ENCODE measurements at places on chromosomes 5 and 9. TPM values are rescaled to one million over a fixed set of nuclear protein-coding genes. Genes with fewer than 3 reads are reported as not detected.
A peak's percentile ranks its signal among the peaks of the same experiment; 100 is the strongest.

- DNase-seq = no peak
Observed at GRCh38 chr9:36129139-36129538, 7.4 kb upstream of the GLIPR2 start.

DNA sequence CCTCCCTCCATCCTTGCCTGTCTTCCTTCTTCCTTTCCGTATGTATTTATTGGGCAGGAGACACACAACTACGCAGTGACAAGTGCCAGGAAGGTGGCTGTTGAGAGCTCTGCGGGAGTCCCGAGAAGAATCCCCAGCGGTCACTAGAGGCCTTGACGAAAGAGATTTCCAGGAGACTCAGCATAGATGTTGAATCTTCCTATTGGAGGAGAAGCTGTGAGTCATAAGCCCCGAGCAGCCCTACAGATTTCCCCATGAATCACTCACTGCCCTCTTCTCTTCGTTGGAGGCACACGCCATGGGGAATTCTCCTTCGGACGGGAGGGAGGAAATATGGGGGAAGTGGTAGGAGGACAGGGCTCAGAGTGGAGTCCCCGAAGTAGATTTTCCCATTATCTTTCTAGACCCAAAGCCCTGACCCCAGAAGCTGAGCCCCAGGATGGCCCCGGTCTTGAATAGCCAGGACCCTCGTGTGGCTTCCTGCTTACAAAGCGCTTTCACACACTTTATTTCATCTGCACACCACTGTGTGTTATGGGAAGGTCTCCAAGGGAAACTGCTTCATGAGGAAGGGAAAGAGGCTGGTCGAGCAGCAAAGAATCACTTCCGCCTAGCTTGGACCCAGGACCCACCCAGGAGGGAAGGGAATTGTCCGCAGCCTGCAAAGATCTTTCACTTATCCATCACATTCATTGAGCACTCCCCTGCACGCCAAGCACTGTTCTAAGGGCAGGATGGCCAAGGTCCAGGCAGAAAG is 12.7 kb downstream of the DUSP1 start:
- DNase-seq = peak; percentile 86

DNA sequence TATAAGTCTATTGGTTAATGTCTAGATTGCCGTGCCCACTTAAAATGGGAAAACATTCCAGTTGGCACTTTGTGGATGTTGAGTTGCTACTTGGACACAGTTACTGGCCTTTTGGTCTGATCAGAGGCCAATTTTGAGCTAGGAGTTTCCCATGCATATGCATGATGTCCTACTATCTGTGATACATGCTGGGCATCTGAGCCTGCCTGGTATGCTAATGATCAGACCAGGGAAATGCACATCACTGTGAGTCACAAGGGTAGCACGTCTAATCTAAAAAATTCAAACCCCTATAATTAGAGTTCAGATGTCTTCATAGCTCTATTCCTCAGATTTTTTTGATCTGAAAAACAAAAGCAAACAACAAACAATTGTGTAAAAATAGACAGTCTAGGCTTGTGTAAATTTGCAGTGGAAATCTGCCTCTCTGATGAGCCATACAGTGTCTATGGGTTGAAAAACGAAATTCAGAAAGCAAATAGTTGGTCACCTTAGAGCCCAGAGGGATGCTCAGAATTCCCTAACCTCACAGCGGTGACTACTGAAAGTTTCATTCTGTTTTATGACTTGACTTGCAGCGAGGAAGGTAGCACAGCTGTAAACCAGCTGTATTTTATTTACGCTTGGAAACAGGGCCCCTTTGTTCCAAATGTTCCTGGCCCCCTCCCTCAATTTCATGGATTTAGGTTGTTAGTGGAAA is 37.3 kb downstream of the PALM2AKAP2 start:
- DNase-seq = no peak

GRCh38 chr5:39822020-39822419 is 397.2 kb upstream of the DAB2 start:
- DNase-seq = no peak

- DNase-seq = no peak
Observed at GRCh38 chr5:173453167-173453566, 125.0 kb upstream of the STC2 start.

DNA sequence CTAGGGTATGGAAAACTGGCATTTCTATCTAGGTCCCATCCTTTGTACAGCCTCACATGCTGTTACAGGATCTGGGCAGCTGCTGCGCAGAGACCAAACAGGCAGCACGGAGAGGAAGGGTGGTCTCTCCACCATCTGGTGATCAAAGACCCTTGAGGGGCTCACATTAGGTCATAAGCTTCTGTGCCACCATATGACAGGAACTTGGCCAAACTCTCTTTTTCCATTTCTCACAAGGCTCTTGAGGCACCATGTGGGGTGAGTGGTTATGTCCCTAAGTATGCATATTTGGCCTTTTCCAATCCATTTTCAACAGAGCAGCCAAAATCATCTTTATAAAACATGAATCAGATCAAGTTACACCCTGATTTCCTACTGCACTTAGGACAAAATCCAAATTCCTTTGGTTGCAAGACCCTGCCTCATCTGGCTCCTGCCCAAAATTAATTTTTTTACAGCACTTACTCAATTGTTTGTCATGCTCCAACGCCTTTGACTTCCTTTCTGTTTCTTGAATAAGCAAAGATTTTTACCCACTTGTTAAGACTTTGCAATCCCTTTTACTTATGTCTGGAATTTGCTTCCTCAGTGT is 730.0 kb downstream of the MAT2B start:
- no peak for DNase-seq

The SLC45A2 gene
- 0.80 TPM for total RNA-seq

The ADAMTSL2 gene
- 0.32 TPM for total RNA-seq

DNA sequence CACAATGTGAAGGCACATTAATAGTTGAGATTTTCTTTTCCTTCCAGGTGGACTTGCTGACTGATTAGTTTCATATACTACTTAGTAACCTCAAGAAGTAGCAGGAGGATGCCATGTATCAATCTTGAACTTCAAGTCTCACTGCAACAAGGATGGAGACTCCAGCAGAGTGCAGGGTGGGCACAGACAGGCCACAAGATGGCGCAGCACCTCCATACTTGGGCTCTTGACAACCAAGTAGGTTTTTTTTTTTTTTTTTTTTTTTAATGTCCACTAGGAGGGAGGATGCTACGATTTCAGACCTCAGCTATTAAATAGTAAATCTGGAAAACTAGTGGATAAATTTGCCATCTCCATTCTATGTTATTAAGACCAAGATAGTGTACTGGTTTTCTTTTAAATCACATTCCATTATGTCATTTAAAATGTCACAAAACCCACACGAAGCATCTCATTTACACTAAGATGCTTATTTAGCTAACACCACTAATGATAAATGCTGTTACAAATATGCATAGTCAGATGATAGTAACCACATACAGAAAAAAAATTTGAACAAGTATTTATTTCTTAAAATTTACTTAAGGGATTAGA is 58.6 kb downstream of the IL6ST start:
- peak; percentile 70 for DNase-seq

GRCh38 chr5:169435506-169436229 is 134.7 kb upstream of the SLIT3 start:
- no peak for DNase-seq

Data from lower leg skin (tissue), 4 donors.